ENCODE measurements at places on chromosomes 5 and 9. TPM values are rescaled to one million over a fixed set of nuclear protein-coding genes. Genes with fewer than 3 reads are reported as not detected.

DNA sequence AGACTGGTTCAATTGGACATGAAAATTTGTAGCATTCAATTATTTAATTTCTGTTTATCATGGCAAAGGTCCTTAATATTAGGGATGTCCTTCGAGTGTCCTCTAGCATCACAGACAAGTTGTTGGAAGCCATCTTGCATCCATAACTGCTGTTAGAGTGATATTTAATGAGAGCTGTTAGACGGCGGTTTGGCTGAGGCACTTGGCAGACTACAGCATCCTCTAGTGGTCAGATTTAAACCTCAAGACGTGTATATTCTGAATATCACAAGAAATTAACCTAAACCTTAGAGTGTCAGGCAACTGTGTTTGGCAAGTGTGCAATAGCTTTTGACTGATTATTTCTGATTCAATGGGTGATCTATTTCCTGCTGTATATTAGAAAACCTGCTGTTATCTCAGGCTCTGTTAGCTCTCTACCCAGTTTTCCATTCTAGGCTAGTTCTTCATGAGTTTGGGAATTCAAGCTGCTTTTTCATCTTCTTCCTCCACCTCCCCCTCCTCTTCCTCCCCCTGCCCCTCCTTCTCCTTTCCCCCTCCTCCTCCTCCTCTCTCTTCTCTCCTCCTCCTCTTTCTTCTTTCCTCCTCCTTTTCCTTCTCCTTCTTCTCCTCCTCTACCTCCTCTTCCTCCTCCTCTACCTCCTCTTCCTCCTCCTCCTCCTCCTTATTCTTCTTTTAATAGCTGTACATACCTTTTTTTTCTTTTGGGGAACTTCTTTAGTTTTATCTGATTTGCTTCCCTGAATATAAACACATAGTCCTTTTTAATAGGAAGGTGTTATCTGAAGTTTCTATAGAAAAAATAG is 8.6 kb downstream of the SPINK1 start:
- no peak overlapping the region for H3K27ac ChIP-seq
- H3K27me3 ChIP-seq = no peaks in the 10 kb centered on the region
- peak; percentile 61 for DNase-seq
- H3K36me3 ChIP-seq = no peaks in the 10 kb centered on the region
- no peaks in the 10 kb centered on the region for H3K4me1 ChIP-seq
- H3K4me3 ChIP-seq = no peak overlapping the region

GRCh38 chr5:155665361-155665760 is 651.8 kb downstream of the KIF4B start:
- DNase-seq = no peak
- H3K27ac ChIP-seq = no peak overlapping the region
- H3K4me1 ChIP-seq = no peaks in the 10 kb centered on the region
- H3K27me3 ChIP-seq = no peaks in the 10 kb centered on the region

DNA sequence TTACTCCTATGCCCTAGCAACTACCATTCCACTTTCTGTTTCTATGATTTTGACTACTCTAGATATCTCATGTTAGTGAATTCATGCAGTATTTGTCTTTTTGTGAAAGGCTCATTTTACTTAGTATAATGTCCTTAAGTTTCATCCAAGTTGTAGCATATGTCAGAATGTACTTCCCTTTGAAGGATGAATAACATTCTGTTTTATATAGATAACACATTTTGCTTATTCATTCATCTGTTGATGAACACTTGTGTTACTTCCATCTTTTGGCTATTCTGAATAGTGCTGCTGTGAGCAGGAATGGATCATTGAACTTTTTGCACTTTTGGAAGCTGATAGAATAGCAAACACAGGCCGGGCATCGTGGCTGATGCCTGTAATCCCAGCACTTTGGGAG is 140.2 kb upstream of the MYO10 start:
- no peak for DNase-seq
- H3K36me3 ChIP-seq = no peaks in the 10 kb centered on the region
- H3K27ac ChIP-seq = no peak overlapping the region
- H3K4me1 ChIP-seq = no peaks in the 10 kb centered on the region
- H3K4me3 ChIP-seq = no peak overlapping the region

DNA sequence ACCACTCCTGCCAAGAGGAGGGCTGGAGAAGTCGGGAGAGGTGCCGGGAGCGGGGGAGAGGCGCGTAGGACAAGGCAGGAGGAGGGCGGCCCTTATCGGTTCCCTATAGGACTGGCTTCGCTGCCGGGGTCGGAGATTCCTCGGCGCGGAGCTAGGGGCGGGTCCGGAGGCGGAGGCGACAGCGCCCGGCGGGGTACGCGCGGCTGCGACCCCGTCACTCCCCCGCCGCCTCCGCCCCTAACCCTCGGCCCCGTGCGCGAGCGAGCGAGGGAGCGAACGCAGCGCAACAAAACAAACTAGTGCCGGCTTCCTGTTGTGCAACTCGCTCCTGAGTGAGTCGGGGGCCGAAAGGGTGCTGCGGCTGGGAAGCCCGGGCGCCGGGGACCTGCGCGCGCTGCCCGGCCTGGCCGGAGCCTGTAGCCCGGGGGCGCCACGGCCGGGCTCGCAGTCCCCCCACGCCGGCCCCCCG is 2.0 kb downstream of the GLIS3 start:
- H3K4me1 ChIP-seq = peaks cover 14% of the 10 kb centered on the region
- H3K27ac ChIP-seq = peak overlapping the region; percentile 99
- DNase-seq = peak; percentile 65
- no peaks in the 10 kb centered on the region for H3K27me3 ChIP-seq

- DNase-seq = no peak
- no peak overlapping the region for H3K4me3 ChIP-seq
- H3K27me3 ChIP-seq = peaks cover 4% of the 10 kb centered on the region
- H3K27ac ChIP-seq = no peak overlapping the region
- H3K4me1 ChIP-seq = peaks cover 1% of the 10 kb centered on the region
Observed at GRCh38 chr5:111636736-111637135, 120.3 kb downstream of the NREP start.

GRCh38 chr5:91302305-91302704 is 80.8 kb downstream of the ARRDC3 start:
- H3K36me3 ChIP-seq = no peaks in the 10 kb centered on the region
- DNase-seq = no peak
- H3K27ac ChIP-seq = no peak overlapping the region
- H3K4me3 ChIP-seq = no peak overlapping the region
- no peaks in the 10 kb centered on the region for H3K27me3 ChIP-seq

The OLFM1 gene
- total RNA-seq = 0.36 TPM

The SPATA31A3 gene
- not detected for total RNA-seq

- no peak overlapping the region for H3K4me3 ChIP-seq
- H3K36me3 ChIP-seq = peaks cover 5% of the 10 kb centered on the region
- DNase-seq = no peak
- no peak overlapping the region for H3K27ac ChIP-seq
- peaks cover 2% of the 10 kb centered on the region for H3K27me3 ChIP-seq
- peaks cover 11% of the 10 kb centered on the region for H3K4me1 ChIP-seq
Observed at GRCh38 chr9:137461663-137462395, 2.7 kb upstream of the NSMF start.

The C1QTNF2 gene
- total RNA-seq = 0.72 TPM

DNA sequence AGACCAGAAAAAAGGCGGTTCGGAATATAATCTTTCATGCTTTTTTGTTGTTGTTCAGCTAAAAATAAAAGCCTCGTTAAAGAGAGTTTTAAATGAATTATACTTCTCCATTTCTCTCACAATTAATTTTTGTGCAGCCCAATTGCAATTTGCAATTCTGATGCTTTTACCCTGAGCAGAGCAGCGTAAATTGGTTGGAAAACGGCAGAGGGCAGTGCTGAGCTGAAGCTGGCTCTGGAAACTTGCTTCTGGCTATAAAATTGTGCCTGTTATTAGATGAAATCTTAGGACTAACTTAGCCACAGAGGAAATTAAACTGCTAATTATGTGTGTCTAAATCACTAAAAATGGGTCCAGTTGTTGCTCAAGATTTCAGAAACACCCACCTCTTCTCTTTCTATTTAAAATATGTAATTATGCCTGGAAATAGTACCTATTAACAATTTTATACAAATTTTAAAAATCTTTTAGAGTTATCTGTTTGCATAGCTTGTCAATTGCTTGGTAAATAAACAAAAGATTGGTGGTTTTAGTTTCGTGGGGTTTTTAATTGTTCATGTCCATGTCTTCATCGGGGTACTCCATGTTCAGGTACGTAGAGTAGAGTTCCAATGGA is 441.8 kb upstream of the TLE4 start:
- DNase-seq = peak; percentile 67
- no peaks in the 10 kb centered on the region for H3K4me1 ChIP-seq
- H3K27ac ChIP-seq = no peak overlapping the region
- no peak overlapping the region for H3K4me3 ChIP-seq
- H3K27me3 ChIP-seq = no peaks in the 10 kb centered on the region

The CDH9 gene
- not detected for total RNA-seq

The ELOVL7 gene
- 0.18 TPM for total RNA-seq

The AJM1 gene
- total RNA-seq = 0.18 TPM

DNA sequence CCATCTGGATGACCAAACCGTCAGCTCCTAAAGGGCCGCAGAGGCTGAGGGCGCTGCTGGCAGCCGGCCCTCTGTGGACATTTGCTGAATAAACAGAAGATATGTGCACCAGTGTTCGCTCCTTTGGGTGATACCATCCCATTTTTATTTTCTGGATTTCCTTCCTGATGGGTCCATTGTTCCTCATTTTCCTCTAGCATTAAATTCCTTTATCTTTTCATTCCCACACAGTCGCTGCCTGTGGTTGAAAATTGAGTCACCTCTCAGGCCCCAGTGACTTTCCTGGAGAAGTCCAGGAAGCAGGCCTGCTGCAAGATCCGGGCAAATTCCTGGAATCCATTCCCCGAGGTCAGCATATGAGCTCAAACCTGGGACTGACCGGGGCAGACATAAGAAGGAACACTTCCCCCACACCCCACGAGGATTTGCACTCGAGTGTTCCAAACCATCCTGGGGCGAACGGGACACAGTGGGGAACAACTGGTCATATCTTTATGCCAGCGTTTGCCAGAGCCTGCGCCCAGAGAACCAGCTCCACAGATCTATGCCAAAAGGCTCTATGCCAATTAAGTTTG is 86.7 kb upstream of the PCA3 start:
- H3K4me3 ChIP-seq = no peak overlapping the region
- no peaks in the 10 kb centered on the region for H3K27me3 ChIP-seq
- no peaks in the 10 kb centered on the region for H3K4me1 ChIP-seq
- H3K36me3 ChIP-seq = no peaks in the 10 kb centered on the region

DNA sequence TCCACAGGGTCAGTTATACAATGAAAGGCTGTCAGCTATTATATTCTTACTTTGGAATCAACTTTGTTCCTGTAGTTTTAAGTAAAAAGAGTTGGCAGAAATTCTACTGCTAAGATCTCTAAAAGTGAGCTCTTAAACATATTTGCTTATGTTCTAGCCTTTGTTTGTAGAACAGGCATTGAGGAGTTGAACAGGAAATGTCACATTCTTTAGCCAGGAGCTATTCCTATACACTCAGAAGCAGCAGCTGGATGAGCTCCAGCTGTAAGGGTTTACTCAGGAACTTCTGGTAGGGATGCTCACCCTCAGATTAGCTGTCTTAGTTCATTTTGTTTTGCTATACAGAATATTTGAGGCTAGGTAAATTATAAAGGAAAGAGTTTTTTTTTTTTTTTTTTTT is 22.4 kb upstream of the SPINK14 start:
- peak; percentile 4 for DNase-seq
- H3K36me3 ChIP-seq = no peaks in the 10 kb centered on the region
- H3K27me3 ChIP-seq = no peaks in the 10 kb centered on the region

DNA sequence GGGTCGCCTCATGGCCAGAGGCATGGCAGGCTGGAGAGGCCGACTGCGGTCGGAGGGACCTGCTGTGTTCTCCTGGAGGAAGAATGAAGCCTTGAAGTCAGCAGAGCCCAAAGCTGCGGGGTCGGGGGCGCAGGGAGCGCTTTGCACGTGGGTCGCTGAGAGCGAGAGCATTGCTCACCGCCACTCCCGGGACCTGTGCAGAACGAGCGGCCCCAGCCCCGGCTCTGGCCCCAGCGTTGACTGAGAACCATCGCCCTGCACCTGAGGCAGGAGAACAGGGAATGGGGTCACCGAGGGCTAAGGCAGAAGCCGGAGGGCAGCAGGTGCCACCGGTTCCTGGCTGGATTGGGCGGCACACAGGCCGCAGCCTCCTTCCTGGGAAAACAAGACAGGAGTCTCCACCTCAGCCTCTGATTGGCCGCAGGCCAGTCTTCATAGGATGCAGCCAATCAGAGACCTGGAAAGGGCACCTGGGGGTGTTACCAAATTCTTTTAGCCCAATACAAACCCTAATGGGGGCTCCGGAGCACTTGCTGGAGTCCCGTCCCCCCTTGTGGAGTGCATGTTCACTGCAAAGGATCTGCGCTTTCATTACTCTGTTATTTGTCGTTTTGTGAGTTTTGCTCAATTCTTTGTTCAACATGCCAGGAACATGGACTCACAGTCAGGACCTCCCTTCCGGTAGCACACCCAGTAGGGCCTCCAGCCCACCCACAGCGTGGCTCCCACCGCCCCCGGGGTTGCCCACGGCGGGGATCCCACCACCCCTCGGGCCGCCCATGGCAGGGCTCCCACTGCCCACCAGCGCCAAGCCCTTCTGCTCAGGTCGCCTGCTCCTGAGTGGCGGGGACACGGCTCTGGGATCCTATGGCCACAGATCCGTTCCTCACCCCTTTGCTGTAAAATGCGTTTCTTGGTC is 24.7 kb upstream of the SLC6A19 start:
- no peak overlapping the region for H3K27ac ChIP-seq
- DNase-seq = no peak
- no peaks in the 10 kb centered on the region for H3K4me1 ChIP-seq
- no peak overlapping the region for H3K4me3 ChIP-seq
- H3K27me3 ChIP-seq = peaks cover 8% of the 10 kb centered on the region

The LHX2 gene
- total RNA-seq = not detected

The SPATA31C1 gene
- total RNA-seq = not detected
